ENCODE measurements at places on chromosomes 13 and 19.
A peak's percentile ranks its signal among the peaks of the same experiment; 100 is the strongest.

DNA sequence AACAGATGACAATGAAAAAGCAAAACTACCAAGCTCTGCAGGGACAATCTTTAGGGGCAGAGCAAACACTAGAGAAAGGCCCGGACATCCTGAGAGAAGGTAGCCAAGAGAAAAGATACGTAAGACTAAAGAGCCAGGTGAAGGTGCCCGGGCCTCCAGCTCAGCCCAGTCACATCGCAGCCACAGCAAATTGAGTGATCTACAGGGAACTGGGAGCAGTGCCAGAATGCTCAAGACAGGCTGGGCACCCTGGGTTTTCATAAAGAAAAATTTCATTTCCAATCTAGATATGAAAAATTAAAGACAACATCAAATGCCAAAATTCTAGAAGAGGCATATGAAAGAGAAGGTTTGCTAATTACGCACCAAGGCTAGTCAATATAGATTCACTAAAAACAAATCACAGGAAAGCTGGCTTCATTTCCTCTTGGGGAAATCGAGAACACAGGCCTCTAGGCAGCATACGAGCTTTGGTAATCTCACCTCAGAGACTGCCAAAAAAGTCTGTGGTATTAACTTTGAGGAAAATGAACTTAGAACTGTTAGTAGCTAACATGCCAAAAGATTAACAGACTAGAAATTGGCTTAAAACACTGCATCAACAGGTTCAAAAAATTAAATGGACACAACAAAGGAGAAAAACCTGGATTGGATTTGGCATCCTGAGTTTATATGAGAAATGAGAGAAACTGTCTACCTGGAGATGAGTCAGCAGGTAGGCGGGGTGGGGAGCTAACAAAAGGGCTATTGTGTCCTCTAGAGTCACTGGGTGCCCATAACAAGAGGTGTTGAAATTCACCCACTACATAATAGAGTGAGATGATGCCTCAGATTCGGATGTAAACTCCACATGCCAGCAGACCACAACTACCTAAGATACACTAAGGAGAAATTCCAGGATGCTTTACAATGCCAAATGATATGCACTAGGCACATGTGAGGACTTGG lies 6.6 kb downstream of the ANKRD10 start:
- DNase-seq, result no peak

DNA sequence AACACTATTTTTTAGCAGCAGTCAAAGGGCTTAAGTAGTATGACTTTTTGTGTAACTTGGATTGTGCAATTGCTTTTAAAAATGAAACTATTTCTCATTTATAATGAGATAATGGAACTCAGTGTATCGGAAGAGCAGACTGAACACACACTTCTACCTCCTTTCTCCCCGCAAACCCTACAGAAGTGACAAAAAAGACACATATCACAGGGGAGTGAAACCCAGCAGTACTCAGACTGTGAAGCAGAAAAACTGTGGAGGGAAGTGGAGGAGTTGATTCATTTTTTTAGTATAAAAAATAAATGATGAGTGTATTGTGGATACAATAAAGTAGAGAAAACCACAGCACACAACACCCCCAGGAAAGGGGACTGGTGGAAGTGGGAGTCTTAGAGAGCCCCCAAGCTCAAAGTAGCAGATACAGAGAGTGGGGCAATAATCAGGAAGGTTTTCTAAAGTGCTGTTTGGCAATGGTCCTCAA lies 9.7 kb downstream of the LPAR6 start:
- DNase-seq, result no peak

- no peak for DNase-seq
These were observed 9.8 kb upstream of the SIGLEC10 start for GRCh38 chr19:51427201-51427600.

GRCh38 chr19:13968999-13969398 lies 16.7 kb downstream of the DCAF15 start:
- DNase-seq, result no peak

DNA sequence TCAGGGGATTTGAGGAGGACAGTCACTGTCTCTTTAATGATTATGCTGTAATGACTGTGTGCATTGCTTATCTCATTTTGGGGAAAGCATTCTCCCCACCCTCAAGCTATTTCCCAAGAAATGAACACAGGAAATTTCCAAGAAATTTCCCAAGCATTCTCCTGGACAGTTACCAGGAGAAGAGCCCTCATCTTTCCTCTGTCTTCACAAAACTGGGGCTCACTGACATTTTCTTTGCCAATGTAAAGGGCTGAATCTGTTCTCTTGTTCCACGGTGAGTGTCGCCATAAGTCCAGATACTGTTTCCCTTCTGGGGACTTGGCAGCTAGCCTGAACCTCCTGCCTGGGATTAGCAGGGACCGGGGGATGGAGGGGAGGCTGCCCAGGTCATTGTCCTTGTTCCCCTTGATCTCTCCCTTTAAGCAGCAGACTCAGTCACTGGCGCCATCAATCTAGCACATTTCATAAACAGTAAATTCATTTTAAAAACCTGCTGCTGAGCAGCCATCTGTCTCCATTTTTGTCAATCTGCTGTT lies 172.8 kb downstream of the DNAJC15 start:
- no peak for DNase-seq

- DNase-seq, result no peak
These were observed 59.2 kb downstream of the GJA3 start for GRCh38 chr13:20101467-20102316.

DNA sequence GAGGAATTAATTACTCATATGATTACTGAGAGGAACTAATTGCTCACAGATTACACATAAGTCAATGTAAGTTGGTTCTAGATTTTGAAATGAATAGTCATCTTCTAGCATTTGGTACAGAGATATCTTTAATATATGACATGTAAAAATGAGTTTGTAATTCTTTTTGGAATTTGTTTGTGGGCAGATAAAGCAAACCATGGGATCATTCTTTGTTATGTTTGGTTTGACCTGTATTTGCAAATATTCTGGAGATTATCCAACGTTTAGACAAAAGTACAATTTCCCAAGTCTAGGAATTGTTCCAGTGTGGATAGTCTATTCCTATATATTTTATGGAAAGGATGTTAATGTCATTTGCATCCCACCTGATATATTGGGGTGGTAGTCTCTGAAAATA lies 309.6 kb upstream of the EDNRB start:
- DNase-seq, result no peak

DNA sequence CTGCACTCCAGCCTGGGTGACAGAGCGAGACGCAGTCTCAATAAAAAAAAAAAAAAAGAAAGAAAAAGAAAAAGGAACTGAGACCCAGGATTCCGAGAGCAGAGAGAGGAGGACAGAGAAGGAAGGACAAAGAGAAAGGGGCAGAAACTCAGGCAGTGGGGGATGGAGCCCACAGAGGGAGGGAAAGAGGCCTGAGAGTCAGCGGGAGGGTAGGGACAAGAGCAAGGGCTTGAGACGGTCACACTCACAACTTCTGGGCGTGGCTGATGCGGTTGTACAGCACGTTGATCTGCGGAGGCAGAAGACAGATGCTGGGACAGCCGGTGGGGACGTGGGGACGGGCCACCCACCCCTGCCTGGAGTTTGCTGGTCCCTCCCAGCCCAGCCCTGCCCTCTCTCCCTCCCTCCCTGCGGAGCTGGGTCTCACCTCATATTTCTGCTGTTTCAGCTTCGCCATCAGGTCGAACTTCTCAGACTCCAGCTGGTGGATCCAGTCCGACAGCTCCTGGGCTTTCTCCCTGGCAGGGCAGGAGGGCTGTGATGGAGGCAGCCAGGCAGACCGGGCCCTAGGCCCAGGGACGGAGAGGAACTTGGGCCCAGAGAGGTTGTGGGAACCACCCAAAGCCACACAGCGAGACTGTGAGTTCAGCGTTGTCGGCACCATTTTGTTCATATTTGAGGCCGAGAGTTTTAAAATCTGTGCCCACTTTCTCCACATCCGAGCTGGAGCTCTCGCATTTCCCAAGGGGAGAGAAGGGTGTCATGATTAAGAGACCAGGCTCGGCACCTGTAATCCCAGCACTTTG lies 15.2 kb downstream of the TNNT1 start:
- DNase-seq, result no peak

DNA sequence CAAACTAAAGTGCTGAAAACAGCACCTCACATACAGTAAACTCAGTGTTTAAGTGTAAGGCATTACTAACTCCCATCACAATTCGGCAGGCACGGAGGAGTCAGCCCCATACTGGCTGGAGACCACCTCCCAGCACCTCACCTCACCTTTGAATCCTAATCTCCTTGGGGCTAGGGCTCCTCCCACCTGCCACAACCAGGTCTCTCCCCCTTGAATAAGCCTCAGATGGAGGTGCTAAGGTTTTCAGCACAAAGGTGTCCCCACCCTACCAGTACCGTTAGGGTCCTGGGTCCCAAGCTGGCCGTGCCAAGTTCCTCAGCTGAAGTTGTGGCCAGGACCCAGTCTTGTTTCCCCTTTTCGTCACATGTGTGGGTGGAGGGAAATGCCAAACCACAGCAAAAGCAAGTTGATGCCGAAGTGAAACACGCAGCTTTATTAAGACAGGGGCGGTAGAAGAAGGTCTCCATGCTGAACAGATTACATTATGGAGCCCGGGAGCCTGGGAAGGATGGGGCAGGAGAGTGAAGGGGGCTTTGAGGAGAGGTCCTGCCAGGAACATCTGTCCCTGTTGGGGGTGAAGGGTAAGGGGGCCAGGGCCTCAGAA lies at the start of gene IGFLR1:
Gene IGFLR1, minus strand, starts transcription at position 332 of the 604 bp plus-strand sequence. CDS start 1,272 bp downstream, outside the sequence.
- DNase-seq, result peak; percentile 58

DNA sequence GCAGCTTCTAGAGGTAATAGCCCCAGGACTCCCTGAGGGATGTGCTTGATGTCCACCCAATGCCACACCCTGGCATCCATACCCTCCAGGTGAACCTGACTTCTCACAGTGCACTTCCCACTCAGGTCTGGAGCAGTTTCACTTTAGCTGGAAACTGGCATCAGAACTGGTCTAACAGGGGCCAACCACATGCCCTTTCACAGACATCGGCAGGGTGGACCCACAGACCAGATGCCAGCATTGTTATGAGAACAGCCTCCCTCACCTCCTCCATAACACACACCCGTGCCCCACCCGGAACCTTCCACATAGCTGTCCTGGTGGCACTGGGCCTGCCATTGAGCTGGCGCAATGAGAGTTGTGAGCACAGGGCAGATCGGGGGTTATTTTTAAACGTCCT lies 77.4 kb upstream of the GPR12 start:
- no peak for DNase-seq

DNA sequence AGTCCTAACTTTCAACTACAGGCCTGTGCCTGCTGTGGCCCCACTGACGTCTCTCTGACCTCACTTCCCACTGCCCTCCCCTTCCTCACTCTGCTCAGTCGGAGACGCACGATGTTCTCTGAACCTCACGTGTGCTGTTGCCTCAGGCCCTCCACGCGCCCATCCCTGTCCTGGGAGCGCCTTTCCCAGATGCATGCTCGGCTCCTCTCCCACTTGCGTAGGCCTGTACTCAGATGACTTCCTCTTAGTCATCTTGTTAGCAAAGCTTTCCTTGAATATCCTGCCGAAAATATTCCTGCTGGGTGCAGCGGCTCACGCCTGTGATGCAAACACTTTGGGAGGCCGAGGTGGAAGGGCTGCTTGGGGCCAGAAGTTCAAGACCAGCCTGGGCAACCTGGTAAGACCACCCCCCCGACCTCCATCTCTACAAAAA lies 9.3 kb upstream of the SYT5 start:
- DNase-seq, result no peak

DNA sequence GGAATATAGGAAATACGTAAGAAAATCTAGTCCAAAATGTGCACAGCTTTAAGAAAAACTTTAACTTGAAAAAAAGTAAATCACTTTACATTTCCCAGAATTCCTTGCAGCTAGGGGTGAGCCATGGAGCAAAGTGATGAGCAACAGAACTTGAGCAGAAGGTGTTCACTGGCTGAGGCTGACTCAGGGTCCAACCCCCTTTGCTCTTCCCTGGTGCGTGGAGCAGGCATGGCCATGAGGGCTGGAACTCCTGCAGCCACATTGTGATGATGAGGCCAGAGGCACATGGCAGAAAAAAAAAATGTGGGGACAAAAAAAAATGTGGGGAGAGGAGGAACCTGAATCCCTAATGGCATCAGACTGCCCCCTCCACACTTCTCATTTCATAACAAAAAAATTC lies 9.9 kb upstream of the PLA2G4C start:
- no peak for DNase-seq

DNA sequence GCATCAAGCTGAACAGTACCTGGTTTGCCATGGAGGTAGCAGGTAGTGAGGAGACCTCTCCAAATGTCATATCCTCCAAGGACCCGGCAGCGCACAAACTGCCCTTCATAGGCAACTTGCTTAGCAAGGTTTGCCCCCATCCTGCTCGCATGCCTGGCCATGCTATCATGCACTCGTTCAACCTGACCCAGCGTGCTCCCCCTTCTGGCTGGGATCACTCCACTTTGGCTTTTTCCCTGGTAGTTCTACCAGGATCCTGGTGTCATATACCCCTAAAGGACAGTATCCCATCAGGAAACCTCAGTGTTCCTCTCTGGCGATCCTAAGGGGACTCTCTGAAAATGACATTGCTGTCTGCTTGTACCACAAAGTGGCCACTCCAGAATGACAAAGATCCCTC lies 38.6 kb upstream of the ZNF30 start:
- DNase-seq, result no peak

- no peak for DNase-seq
These were observed 8.2 kb upstream of the LAMP1 start for GRCh38 chr13:113288880-113289279.

DNA sequence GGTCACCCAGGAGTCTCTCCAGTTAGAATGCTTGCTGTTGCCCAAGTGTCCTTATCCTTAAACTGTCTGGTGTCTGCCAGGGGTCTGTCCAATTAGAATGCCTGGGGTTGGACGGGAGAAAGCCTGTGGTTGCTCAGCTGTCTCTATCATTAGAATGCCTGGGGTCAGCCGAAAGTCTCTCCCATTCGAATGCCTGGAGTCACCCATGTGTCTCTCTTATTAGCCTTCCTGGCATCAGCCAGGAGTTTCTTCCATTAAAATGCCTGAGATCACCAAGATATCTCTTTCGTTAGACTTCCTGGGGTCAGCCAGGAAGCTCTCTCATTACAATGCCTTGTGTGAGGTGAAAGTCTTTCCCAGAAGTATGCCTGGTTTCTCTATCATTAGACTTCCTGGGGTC lies 1521.0 kb downstream of the UQCRFS1 start:
- no peak for DNase-seq

DNA sequence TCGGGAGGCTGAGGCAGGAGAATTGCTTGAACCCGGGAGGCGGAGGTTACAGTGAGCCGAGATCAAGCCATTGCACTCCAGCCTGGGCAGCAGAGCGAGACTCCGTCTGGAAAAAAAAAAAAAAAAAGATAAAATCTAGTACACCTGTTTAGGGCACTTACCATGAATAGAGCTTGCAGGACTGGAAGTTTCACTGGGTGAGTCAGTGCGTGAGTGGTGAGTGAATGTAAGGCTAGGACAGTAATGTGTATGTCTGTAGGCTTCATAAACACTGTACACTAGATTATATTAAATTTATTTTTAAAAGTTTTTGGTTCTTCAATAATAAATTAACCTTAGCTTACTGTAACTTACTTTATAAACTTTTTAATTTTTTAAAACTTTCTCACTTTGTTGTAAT lies 22.9 kb downstream of the PPP5C start:
- no peak for DNase-seq

- DNase-seq, result peak; percentile 43
These were observed at the start of gene GIPR for GRCh38 chr19:45667620-45668341. TSS of gene GIPR (plus strand) at chr19:45668221. CDS start at chr19:45669521, 1,300 bp downstream.

GRCh38 chr13:111005808-111006505 lies 91.1 kb upstream of the ANKRD10 start:
- DNase-seq, result no peak
